ENCODE measurements at places on chromosomes 7 and 10.

- DNase-seq, result no peak
Observed at GRCh38 chr10:75331081-75331480, 70.5 kb downstream of the ZNF503 start.

- no peak for DNase-seq
Observed at GRCh38 chr10:69456880-69457693, 5.8 kb downstream of the TSPAN15 start.

DNA sequence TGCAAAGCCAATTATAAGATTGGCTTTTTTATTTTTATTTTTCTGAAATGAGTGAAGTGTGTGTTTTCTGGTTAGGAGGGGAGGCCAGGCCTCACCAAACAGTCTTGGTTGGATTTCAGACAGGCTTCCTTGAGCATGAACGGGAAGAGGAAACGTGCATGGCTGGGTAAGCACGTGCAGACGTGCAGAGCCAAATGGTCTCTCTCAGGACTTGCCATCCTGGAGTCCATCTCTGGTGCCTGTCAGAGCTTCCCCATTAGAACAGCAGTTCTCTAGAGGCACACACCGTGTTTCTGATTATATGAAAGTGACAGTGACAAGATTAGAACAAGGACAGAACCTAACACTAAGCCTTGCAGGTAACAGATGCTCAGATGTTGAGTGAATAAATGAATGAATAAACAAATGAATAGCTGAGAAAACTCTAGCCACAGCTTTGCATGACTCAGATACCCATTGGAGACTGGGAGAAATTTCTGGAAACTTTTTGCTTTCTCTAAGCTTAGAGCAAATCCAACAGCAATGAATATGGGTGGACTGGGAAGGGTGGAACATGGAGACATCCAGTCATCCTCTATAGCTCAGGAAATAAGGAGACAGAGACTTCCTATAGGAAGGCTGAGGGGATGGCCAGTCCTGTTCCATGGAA lies 11.8 kb upstream of the CALD1 start:
- DNase-seq, result no peak

DNA sequence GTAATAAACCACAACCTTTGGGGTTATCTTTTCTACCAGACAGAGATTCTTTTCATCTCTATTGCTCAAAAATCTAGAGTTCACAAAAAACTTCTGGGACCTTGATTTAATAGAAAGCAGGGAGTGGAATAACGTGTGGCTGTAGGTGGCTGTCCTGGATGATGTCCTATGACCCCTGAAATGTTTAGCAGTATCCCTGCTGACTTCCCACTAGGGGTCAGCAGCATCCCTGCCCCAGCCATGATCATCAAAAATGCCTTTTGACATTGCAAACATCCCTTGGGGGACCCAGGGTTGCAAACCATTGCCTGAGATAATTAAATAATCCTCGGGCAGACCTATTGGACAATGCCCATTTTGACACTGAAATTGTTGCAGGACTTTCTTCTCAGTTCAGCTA lies 177.1 kb downstream of the USP6NL start:
- DNase-seq, result no peak

- no peak for DNase-seq
Observed at GRCh38 chr7:68015978-68016532, 1019.4 kb downstream of the TYW1 start.

All from naive thymus-derived CD4-positive, alpha-beta T cell (primary cell).